ENCODE measurements at places on chromosomes 2 and 18.

DNA sequence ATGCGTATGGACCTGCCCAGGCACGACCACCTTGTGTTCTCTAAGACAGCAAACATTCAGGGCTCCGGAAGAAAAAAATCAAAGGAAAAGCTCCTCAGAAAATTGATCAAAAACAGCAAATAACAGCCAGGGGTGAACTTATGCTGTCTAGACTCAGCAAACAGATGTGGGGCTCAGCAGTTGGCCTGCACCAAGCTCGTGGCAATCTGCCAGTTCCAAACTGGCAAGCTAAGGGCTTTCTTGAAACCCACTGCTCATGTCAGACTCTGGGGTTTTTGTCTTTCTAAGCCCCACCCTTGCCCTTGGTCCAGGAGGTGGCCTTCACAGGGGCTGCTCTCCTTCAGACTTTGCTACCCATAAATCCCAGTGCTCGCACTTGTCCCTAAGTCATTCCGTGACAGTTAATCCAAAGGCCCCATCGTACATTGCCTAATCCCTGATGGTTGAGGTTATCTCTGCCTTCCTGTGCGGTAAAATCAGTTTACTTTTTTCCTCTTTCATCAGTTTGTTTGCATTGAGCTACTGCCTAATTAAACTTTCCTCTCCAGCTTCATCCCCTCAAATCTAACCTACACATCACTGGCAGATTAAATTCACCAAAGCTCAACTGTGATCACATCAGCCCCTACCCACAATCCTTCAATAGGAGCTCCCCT, 408.0 kb downstream of the LRATD1 start:
- peak; percentile 83 for DNase-seq

DNA sequence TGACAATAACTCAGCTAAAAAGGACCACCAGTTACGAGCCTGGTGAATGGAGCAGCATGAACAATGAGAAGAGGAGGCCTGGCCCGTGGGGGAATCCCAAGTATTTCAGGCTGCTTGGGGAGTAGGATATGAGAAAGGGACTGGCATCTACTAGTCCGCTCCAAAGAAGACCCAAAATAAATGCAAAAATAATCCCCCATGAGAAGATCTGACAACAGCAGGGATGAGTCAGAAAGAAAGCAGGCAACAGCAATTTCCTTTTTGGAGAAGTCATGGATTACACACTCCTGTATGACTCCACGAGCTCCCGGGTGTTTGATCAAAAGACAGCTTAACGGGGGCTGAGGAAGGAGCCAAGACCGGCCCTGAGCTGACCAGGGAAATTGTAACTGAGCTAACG, 111.4 kb downstream of the SOX11 start:
- DNase-seq = no peak

- no peak for DNase-seq
These were observed 8.6 kb downstream of the EN1 start for GRCh38 chr2:118838741-118839455.

- no peak for DNase-seq
These were observed 13.4 kb downstream of the IL18RAP start for GRCh38 chr2:102436323-102436722.

DNA sequence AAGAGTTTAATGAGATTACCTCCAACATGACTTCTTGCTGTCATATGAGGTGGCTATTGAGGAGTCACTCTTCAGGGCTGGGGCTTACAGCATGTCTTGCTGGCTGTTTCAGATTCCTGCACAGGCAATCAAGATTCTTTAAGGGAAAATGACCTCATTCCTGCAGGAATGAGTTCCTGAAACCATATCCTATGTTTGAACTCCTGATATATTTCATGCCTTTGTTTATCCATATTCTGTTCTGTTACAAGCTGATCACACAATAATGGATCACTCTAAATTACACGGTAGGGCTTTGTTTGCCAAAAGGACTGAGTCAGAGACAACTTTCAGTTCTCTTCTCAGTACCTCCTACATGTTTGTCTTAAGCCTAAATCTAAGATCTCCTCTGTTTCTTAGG, 879.8 kb upstream of the PIK3C3 start:
- no peak for DNase-seq

DNA sequence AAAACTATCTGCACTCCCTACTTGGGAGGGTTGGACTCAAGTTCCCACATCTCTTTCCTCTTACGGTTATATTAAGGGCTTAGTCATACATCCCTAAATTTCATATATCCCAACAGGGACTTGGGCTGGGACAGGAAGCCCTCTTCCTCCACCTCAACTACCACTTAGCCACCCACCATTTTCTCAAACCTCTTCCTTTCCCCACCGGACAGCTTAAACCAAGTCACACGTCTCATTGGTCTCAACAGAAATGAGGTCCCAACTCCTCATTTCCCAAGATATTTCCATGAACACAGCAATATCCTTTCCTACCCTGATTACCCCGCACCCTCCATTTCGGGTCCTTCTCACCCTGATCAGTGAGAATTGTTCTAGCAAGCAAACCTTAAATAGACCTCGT, 736 bp downstream of the ZSCAN30 start:
- no peak for DNase-seq

DNA sequence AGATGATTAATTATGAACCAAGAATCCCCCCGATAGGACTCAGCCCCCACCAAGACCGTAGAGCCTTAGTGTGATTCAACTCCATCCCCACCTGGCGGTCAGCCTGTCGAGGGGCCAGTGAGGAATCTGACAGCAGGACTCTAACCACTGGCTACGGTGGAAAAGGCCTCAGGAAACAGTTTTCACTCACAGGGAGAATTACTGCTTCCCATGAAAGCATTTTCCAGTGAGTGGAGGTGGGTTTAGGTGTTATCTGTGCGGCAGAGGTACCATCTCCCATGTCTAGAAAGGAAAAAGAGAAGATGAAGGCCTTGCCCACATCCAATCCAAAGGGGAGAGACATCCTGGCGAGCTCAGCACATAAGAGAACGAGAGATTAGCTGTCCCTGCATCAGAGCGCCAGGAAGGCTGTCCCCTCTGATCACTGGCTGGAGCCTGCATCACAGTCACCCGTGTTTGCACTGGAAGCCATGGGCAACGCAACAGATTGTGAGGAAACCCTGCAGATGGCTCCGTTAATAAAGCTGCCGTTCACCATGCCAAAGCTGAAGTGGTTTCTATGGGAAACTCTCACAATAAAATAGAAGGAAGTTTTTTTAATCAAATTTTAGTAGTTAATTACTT, 22.3 kb downstream of the COX7A2L start:
- no peak for DNase-seq

GRCh38 chr18:48796491-48797205, 154.1 kb downstream of the SMAD7 start:
- DNase-seq = no peak

DNA sequence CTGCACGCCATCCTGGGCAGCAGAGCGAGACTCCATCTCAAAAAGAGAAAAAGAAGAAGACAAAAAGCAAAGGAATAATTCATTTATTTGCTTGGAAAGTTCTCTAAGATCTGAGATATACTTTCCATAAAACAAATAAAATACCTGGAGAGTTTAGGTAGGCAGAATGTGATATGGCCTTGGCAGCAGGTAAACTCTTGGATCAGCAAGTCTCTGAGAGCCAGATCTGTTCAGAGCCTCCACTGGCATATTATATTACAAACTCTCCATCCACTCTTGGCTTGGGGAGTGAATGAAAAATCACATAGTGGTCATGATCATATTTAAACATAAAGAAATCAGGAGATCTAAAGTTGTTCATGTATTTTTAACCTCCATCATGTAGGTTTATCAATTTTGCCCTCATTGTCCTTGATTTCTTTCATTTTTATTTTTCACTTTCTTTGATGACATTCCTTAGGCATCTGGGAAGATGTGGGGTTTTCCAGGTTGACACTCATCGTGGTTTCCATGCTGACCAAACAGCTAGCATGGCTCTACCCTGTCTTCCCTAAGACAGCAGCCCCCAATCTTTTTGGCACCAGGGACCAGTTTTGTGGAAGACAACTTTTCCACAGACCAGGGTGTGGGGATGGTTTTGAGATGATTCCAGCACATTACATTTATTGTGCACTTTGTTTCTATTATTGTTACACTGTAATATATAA, 10.2 kb downstream of the LRRFIP1 start:
- DNase-seq = no peak

GRCh38 chr2:85183479-85183878, 50.3 kb downstream of the TCF7L1 start:
- DNase-seq = no peak

- DNase-seq = peak; percentile 74
These were observed at the start of gene SGPP2 for GRCh38 chr2:222424276-222424728. Gene SGPP2, plus strand, starts transcription at chr2:222424543. Its CDS starts 60 bp downstream, at chr2:222424603.

DNA sequence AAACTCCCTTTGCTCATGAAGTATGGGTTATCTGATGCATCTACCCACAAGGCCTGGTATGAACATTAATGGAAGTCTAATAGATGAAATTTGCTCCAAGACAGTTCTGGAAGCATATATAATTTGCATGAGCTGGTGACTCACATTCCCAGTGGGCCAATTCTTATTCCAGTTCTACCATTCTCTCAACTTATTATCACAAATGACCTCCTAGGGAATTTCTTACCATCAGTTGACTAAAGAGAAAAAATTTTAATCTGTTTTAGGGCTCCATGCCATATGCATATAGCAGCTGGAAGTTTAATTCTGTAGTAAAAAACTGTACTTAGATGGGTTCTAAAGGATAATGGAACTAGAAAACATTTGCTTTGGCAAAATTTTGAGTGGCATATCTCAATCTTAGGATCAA, 165.2 kb upstream of the COL3A1 start:
- DNase-seq = no peak

DNA sequence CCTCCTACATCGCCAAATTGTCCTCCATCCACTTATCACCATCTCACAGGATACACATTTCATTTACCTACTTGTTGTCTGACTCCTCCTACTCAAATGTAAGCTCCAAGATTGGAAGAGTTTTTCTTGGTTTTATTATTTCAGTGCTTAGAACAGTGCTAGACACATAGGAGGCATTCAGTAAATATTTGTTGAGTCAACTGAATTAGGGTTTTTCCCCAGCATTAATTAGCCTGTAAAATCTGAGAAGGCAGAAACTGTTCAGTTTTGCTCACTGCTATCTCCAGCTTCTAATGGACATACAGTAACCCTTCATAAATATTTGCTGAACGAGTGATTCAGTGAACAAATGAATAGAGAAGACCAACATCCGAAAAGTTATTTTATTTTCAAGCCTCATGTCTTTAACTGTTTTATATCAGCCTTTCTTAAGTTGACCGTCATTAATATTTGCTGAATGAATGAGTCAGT, 800 bp downstream of the TTC21B start:
- no peak for DNase-seq

- no peak for DNase-seq
These were observed 45.6 kb downstream of the RAB27B start for GRCh38 chr18:54873884-54874255.

DNA sequence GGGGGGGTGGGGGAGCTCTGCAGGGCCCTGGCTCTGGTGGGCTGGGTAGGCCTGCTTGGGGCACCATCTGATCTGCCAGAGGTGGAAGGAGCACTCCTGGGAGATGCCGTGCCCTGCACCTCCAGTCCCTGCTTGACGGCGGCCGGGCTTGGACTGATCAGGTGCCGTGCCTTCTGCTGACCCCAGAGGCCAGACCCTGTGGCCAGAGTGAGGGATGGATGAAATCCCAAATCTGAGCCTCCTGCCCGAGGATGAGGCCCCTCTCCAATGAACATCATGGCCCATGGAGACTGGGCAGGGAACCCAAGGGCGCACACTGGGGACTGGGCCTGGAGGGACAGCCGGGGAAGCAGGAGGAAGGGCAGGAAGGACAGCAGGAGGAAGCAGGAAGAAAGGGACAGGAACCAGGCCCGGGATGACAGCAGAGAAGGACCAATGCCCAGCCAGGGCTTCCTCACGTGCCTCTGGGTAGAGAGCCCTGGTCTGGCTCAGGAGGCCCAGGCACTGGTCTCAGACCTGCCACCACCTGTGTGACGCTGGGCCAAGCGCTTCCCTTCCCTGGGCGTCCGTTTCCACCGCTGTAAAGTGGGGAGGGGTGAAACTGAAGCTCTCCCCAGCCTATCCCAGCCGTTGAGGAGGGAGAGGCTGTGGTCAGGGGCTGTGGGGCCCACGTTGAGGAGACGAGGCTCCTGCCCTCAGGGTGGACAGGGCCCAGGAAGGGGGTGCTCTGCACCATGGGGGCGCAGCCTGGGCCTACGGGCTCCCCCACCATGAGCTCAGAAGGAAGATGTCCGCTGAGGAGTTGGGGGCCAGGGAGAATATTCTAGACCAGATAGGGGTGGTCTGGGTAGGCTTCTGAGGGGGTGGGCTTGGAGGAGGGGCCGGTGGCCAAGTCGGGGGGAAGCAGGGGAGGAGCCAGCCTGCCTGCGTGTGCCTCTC, 1.0 kb upstream of the GPR35 start:
- no peak for DNase-seq

DNA sequence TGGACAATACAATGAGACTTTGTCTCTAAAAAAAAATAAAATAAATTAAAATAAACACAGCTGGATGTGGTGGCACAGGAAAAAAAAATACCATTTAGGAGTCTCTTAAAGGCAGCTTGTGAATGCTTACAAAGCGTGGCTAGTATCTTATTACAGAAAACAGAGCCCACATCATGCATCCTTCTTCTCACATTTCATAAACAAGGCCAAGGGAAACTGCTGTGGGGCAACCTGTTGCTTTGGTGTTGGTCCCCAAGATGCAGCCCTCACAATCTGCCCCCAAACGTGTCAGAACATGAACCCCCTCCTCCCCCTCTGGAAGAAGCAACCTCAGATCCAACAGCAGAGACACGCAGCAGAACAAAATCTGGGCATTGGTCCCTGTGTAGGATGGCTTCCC, 2.6 kb downstream of the SLC14A1 start:
- DNase-seq = no peak

- DNase-seq = no peak
These were observed 1.3 kb downstream of the CYTIP start for GRCh38 chr2:157442636-157443035.

DNA sequence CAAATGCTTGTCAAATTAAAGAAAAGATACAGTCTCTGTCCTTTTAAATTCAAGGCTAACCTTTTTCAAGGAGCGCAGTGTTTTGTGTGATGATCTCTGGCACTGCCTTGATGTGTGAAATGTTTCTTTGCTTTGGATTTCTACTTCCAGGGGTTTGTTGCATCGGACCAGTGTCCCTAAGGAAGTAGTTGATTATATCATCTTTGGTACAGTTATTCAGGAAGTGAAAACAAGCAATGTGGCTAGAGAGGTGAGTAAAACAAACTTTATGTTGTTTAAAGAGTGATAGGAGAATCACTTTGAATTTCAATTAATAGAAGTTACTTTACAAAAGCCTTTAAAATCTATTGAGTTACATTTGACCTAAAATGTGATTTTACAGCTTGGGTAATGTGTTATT, 28.8 kb downstream of the HADHB start:
- no peak for DNase-seq

DNA sequence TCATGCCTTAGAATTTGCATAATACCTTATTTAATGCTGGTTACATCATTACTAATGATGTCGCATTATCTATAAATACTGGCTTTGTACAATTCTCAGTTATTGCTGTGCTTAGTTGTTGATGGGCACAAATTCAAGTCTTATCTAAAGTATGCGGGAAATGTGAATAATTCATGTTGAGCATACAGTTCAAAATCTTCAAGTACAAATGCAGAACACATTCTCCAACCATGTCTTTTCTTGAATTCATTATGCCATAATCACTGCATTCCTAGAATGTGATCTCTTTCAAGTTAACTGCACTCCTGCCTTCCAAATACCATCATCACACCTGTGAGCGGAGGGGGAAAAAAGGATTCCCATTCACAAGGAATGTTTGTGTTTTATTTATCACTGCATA, 337.0 kb downstream of the MBD2 start:
- DNase-seq = no peak

- no peak for DNase-seq
These were observed 3.8 kb upstream of the EPC2 start for GRCh38 chr2:148640767-148641166.
